Activated T-cell treated with anti-CD3 and anti-CD28 coated beads, Interleukin-2, amount 50 U/mL, for 48 hours (primary cell): ENCODE measurements at places on chromosomes 16 and 17.
A peak's percentile ranks its signal among the peaks of the same experiment; 100 is the strongest.

DNA sequence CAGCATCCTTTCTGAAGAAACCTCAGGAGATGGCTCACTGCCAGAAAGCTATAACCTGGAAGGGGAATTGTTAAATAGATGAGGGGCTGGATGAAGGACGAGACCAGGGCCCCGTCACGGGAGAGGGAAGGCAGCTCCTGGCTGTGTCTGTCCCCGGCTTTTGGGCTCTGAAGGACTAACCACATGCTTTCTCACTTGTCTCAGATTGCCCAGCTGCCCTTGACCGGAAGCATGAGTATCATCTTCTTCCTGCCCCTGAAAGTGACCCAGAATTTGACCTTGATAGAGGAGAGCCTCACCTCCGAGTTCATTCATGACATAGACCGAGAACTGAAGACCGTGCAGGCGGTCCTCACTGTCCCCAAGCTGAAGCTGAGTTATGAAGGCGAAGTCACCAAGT is 14.5 kb downstream of the SERPINF1 start:
- no peak for DNase-seq

- DNase-seq = no peak
Measured at GRCh38 chr17:78437508-78438169, 59.2 kb downstream of the PGS1 start.

GRCh38 chr17:60747069-60747808 is 69.6 kb downstream of the BCAS3 start:
- no peak for DNase-seq

GRCh38 chr17:9968881-9969280 is 63.8 kb upstream of the RCVRN start:
- no peak for DNase-seq

DNA sequence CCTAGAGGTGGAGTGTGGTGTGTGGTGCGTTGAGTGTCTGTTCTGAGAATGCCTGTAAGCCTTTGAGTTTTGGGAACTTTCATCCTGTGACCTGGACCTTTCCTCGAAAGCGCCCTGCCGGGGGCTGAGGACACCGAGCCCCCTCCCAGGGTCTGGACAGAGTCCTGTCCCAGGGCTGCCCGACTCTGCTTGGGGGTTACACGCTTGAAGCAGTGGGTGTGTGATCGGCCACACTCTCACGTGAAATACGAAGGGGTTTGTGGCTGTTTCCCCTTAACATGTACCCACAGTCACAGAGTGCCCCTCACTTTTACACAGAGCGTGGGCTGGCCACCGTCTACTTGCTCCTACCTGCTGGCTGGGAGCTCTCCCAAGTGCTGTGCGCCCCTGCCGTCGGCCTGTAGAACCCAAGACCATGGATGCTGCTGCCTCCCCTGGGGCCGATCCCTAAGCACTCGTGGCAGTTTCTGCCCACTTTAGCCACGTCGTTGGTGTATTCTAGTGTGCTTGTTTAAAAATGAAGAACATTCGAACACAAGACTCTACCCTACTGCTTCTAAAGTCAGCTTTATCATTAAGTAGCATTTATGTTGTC is 6.8 kb downstream of the ZNF750 start:
- DNase-seq = no peak

DNA sequence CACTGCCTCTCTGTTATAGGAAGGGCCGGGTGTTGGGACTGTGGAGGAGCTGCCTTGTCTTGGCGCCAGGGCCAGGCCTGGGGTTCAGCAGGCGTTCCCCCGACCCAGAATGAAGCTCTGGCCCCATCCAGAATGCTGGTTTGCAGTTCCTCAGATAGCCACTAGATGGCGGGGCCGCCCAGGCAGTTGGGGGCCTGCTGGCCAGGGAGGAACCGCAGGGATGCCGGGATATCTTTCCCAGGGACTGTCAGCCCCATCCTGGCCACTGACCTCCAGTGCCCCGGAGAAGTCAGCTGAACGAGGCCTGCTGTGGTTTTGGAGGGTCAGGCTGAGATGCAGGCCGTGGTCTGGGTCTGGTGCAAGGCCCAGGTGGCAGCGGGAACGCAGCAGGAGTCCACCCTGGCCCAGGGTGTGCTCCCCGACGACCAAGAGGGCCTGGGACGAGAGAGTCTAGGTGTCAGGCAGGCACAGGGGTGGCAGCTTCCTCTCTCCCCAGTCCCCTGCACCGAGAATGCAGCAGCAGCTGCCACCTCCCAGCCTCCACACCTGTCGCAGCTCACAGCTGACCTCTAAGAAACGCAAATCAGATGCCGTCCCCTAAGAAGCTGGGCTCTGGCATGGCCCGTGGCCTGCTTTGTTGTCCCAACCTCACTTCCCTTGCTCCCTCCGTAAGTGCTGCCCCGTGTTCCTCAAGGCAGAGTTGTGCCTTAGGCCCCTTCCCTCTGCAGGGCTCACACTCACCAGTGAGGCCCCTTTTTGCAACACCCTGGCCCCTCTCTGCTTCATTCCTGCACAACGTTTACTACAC is 51.2 kb downstream of the RMI2 start:
- DNase-seq = peak; percentile 84

DNA sequence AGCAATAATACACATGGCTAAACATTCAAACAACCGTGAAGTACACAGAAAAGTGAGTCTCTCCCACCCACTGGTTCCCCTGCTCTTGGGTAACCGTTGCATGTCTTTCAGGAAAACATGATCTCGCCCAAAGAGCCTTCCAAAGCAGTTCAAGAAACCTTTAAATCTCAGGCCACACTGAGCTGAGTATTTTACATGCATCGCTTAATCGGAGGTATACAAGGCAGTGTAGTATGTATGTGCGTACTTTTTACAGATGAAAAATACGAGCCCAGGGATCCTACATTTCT is 741 bp upstream of the DEXI start:
- no peak for DNase-seq

GRCh38 chr16:84175350-84176081 is 11.3 kb downstream of the TAF1C start:
- peak; percentile 71 for DNase-seq
